ENCODE measurements at places on chromosomes 1 and 21.

DNA sequence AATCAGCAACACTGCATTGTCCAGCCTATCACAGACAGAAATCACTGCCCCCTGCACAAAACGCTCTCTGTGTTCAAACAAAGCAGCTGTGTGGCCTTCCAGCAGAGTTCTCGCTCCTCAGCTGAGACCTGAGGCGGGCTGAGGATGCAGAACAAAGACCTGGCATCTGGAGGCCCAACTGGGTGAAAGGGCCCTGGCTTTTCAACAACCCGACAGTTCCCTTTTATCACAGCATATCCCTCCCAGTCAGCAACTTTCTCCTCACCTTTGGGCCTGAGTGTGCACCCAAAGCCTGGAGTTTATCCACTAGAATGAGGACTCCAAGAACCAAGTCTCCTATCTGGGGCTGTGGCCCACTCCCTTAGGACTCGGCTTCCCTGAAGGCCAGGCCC, 42.6 kb upstream of the A3GALT2 start:
- DNase-seq = no peak

GRCh38 chr1:27000817-27001460, 7.4 kb downstream of the TRNP1 start:
- DNase-seq = no peak

DNA sequence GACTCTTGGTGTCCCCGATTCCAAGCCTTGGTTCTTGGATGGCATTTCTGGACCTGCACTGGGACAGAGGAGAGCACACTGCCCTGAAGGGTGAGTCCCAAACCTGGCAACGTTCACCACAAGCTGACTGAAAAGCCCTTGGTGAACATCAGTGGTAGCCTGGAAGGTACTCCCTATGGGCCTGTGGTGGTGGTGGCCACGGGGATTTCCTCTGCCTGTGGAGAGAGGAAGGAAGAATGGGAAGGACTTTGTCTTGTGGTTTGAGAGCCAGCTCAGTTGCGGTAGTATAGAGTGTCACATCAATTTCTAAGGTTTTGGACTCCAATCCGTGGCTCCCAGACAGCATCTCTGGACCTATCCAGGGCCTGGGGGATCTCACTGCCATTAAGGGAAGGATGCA, 50.7 kb downstream of the DNAH14 start:
- DNase-seq = no peak

- DNase-seq = no peak
These were observed 11.3 kb downstream of the FMO2 start for GRCh38 chr1:171196351-171196750.

DNA sequence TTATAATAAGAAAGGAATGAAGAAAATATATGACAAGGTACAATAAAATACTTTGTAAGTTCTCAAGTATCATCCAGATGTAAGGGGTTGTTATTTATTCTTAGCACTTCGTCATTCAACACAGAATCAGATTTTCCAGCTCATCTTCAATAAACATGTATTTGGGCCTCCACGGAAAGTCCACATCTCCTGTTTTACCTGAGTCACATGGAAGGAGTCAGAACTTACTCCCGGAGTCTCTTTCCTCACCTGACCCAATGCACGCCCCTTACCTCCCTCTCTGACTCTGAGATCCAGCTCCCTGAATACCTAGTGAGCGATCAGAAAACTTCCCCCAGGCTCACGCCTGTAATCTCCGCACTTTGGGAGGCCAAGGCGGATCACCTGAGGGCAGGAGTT, 1.5 kb upstream of the PMVK start:
- no peak for DNase-seq

GRCh38 chr1:65175171-65176055, 27.4 kb downstream of the AK4 start:
- DNase-seq = no peak

DNA sequence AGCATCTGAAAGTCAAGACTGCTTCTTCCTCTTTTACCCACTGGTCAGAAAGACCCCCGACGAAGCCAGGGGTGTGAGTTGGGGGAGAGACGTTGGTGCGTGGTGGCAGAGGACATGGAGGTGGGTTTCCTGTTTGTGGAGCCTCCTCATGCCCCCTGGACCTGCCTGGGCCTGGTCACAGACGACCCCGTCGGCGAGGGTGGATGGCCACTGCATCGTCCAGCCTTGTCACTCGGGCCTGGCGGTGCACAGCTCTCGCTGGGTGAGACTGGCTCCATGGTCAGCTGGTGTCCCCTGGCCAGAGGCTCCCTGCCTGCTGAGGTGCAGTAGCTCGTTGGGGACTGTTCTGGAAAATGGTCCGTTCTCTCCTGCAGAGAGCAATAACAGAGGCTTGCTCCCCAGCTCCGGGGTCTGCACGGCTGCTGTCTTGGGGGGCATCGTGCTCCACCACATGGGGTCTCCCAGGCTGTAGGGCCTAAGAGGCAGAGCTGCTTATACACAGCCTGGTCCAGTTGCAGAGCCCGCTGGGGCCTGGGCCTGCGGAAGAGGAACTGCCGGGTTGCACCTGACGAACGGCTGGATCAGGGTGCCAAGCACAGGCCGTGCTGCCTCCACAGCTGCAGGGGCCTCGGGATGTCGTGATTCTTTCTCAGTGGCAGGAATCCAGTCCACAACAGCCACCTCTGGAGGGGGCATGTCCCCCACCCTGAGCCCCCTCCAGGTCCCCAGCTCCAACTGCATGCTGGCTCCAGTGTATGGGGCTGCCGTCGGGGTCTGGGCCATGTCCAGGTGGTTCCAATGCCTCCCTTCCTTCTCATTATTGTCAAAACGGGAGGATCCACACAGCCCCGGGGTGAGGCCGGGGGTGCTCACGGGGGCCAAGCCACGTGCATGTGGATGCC, 18.0 kb upstream of the ACTRT2 start:
- DNase-seq = no peak

GRCh38 chr1:9376886-9377333, 84.2 kb downstream of the SPSB1 start:
- DNase-seq = peak; percentile 58

DNA sequence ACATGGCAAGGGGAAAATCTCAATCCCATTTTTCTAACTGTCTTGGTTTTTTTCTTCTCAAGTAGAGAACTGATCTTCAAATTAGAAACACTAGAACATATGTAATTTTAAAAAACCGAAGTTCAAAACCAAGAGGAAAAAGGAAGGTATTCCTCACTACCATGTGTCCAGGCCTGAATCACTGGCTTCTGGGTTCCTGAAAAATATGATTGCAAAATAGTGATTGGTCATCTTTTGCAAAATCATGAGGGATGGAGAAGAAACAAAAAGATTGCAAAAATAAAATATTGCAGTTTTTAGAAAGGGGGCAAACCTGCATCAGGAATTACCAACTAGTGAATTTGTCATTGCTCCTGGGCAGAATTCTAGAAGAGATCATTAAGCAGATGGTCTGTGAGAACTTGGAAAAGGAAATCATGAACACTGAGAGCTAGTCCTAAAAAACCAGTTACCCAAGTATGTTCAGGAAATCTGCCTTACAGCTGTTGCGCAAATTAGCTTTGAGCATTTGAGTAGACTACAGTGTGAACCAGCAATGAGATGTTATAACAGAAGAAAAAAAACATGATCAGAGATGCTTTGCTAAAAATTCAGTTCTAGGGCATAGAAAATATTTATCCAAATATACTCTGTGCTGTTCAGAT, 49.4 kb downstream of the SPATA46 start:
- no peak for DNase-seq

- DNase-seq = no peak
These were observed 82.6 kb upstream of the DPYD start for GRCh38 chr1:98003442-98003841.

All from body of pancreas (tissue), 4 donors.